Lower lobe of right lung (tissue), 2 donors: ENCODE measurements at places on chromosomes 1 and 21. TPM values are rescaled to one million over a fixed set of nuclear protein-coding genes. Genes with fewer than 3 reads are reported as not detected.

- peak; percentile 60 for DNase-seq
Observed at GRCh38 chr1:201022820-201023516, 546 bp downstream of the KIF21B start.

GRCh38 chr1:6350416-6351088 lies 43.0 kb downstream of the ACOT7 start:
- DNase-seq = peak; percentile 83

DNA sequence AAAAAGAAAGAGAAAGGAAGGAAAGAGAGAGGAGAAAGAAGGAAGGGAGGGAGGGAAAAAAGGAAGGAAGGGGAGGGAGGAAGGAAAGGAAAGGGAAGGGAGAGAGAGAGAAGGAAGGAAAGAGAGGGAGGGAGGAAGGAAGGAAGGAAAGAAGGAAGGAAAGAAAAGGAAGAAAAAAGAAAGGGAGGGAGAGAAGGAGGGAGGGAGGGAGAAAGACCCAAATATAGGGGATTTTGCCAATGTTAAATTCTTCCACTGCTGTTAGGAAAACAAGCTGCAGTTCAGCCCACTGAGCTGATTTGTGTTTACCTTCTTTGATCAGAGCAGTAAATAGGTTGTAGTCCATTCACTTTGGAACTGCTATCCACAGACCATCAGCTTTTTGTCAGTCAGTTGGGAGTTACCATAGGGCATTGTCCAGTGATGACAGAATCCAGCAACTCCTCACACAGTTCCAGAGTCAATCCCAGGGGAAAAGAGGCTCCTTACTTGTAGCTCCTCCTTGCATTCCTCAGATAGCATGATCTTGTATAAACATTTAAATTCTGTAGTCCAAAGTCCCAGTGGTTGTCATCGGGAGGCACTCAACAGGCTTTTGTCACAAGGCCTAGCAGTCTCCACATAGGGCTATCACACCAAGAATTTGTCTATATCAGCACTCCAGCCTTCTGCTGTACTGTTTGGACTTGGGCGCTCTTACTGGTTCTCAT lies 13.5 kb upstream of the PPP1R8 start:
- DNase-seq = no peak

DNA sequence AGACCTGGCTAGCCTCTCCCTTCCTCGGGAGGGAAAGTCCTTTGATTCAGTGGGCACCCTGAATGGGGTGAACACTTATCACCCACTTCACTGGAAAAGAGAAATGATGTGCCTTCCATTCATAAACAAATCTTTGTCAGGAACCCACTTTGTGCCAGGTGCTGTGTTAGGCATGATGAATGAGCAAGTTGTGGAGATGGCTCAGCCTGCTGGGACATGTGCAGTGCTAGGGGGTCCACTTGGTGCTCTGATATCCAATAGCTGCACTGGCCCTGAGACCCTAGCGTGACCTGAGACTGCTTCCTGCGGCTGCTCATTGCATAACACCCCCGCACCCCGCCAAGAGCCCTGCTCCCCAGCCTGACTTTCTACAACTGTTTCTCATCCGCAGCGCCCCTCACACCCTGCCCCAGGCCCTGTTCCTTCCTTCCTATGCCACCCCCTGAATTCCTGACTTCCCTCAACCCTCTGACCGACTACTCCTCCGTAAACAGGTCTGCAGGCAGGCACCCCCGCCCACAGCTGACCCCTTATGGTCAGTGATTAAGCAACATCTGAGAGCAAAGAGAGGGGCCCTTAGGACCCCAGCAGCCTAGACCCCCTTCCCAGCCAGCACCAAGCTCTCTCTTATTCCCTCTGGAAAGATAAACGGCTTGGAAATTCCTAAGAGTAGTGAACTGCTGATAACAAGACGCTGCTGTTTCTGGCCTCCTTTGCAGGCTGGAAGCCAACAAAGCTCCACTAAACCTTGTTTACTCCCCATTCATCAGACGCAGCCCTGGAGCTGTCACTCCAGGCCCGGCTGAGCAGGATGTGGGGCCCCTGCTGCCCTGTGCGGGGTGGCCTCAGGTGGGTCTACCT lies 12.9 kb downstream of the CSRP1 start:
- DNase-seq = no peak

GRCh38 chr1:119724611-119725218 lies 13.0 kb downstream of the PHGDH start:
- no peak for DNase-seq

DNA sequence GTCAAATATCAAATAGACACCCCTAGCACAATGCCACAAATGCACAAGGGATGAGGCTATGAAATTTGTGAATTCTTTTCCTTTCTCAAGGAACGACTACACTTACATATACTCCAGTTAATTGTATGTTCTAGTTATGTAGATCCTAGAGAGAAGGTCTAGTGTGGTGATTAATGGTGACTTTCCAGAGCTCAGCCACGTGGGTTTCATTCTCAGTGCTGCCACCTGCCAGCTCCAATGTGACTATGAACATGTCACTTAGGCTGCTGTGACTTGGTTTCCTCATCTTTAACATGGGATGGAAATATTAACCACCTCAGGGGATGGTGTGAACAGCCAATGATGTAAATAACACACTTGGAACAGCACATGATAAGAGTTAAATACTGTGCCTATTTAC lies 138.3 kb downstream of the APP start:
- DNase-seq = no peak

DNA sequence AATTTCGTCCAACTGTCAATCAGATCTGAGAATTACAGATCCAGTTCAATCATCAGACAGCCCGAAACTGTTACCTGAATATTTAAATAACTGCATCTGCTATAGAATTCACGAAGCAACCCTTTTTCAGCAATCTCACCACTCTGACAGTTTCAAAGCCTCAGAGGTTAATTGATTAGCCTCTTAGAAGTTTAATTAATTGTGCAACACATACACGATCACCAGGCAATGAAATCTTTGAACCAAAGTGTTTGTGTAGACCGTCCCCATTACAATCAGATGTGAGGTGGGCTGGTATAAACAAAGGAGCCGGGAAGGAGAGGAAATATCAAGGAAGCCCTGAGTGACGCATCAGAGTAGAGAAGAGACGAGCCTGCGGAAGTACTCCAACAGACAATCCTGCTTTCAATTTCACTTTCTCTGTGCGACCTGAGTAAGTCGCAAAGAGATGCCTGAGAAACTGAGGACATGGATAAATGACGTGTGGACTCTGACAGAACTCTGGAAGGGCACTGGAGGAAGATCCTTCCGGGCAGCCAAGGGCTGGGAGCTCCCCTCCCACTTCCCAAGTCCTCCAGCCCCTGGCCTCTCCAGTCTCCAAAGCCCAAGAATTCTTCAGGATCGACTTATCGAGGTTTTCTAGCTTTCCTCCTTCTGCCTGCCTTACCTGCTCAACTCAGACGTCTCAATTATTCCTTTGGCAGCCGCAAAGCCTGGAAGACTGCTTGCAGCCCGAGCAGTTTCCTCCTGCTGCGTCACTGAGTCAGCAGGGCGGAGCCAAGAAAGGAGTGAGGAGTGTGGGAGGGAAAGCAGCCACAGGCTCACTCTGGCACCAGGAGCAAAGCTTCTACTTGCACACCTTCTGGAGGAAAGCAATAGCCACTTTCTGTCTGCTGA lies at the start of gene RNASEL:
Gene RNASEL (minus strand): TSS at position 757 of the 897 bp plus-strand sequence. CDS start 2,450 bp downstream, outside the sequence.
- DNase-seq = peak; percentile 85

DNA sequence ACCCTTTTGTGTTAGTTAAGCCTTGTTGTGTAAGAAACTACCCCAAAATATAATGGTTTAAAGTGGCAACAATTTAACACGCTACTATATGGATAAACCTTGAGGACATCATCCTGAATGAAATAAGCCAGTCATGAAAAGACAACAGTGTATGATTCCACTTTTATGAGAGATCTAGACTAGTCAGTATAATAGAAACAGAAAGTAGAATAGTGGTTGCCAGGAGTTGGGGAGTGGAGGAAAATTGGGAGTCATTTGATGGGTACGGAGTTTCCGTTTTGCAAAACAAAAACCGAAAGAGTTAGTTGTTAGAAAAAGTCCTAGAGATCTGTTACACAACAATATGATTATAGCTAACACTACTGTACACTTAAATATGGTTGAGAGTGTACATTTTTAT lies 16.0 kb upstream of the CHIA start:
- no peak for DNase-seq

DNA sequence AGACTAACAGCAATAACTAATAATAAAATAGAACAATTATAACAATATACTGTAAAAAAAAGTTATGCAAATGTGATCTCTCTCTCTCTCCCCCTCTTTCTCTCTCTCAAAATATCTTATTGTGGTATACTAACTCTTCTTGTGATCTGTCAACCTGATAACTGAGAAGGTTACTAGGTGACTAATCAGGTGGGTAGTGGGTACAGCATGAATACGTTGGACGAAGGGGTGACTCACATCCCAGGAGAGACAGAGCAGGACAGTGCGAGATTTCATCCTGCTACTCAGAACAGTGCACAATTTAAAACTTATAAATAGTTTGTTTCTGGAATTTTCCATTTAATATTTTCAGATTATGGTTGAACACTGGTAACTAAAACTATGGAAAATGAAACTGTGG lies 257.5 kb downstream of the LRRC40 start:
- no peak for DNase-seq

TMEM183A gene
- 52.0 TPM for total RNA-seq

RNU1-2 gene
- 6,803 TPM for total RNA-seq

SLAMF9 gene
- total RNA-seq = not detected

PLD5 gene
- 0.21 TPM for total RNA-seq

SPRR4 gene
- not detected for total RNA-seq
